ENCODE measurements at places on chromosomes 3 and 15. TPM values are rescaled to one million over a fixed set of nuclear protein-coding genes. Genes with fewer than 3 reads are reported as not detected.

The CYP8B1 gene
- not detected for total RNA-seq

The PGBD4 gene
- 1.4 TPM for total RNA-seq

The SAMMSON gene
- total RNA-seq, result not detected

The VWA5B2 gene
- total RNA-seq, result not detected

The ARGFX gene
- not detected for total RNA-seq

The SCN11A gene
- total RNA-seq, result under 0.01 TPM

The GOLGA8B gene
- 32.7 TPM for total RNA-seq

The GOLGA6L7 gene
- not detected for total RNA-seq

The GRIP2 gene
- not detected for total RNA-seq

The EPHB1 gene
- 0.65 TPM for total RNA-seq

The TM4SF18 gene
- total RNA-seq, result 2.2 TPM

The PPP1R2 gene
- 35.1 TPM for total RNA-seq

The ITIH4 gene
- not detected for total RNA-seq
